RPMI7951 (cell line): ENCODE measurements at places on chromosomes 5 and 9. TPM values are rescaled to one million over a fixed set of nuclear protein-coding genes. Genes with fewer than 3 reads are reported as not detected.
A peak's percentile ranks its signal among the peaks of the same experiment; 100 is the strongest.

SPAAR gene
- not detected in 2 replicates for total RNA-seq

CTNND2 gene
- total RNA-seq: not detected in 2 replicates

SLC6A18 gene
- not detected in 2 replicates for total RNA-seq

OR5C1 gene
- total RNA-seq: not detected in 2 replicates

TRAPPC13 gene
- 32.4 and 42.8 TPM in 2 replicates for total RNA-seq

TUT7 gene
- total RNA-seq: 21.3 and 21.6 TPM in 2 replicates

DNA sequence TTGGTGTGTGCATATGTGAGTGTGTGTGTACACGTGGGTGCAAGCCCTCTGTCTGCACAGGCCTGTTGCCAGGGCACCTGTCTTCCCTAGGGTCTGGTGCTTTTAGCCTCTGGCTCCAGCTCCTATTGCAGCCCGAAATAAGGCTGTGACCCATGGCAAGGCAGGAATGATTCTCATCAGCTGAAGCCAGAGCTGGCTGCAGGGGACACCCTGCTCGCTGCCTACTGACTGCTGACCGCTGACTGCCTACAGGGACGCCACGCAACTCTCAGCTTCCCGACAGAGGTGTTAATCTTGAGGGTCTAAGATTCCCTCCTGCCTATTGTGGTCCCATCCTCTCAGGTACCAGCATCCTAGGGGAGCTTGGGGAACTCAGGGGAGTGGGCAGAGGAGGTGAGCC is at the start of gene MYOZ3:
Gene MYOZ3, plus strand, starts transcription at position 166 of the 400 bp plus-strand sequence. CDS start 1,691 bp downstream, outside the sequence.
- no peak for DNase-seq

DNA sequence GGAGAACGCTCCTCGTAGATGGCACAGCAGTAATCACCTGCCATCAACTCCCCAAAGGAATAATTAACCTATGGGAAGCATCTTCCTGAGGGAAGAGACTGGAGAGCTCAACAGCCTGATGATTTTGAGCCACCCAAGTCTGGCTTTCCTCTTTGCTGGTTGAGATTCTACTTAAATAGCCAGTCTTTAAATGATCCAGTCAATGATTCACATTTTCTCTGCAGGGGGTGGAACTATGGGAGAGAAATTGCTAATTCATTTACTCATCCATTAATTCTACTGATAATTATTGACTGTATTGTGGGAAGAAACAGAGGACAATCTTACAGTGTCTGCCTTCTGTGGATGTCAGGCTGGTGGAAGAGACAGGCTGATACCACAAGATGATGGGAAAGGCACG is 355.0 kb upstream of the PANK3 start:
- no peak for DNase-seq

- no peak for DNase-seq
Observed at GRCh38 chr5:94395468-94395867, 222.9 kb downstream of the KIAA0825 start.

DNA sequence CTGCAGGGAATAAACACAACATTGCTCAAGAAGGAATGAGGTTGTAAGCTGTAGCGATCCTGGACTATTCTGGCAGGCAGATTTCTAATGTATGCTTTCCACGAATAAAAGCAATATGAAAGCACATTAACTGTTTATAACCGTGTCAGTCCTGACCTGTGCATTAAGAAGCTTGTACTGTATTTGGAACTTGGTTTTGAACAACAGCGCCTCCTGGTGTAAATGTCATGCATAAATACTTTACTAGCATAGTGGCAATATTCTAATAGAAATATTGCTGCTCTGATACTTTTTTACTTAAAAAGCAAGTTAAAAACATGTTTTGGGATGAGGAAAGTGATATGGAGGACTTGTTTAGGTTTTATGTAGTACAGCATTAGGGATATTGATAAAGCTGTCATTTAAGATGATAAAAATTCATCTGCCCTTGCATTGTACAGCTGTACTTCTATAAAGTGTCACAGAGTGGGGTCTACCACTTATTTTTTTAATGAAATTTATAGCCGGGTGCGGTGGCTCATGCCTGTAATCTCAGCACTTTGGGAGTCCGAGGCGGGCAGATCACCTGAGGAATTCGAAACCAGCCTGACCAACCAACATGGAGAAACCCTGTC is 70.7 kb upstream of the GNE start:
- DNase-seq: peak; percentile 63

- no peak for DNase-seq
Observed at GRCh38 chr9:79962836-79963235, 391.1 kb downstream of the TLE4 start.

DNA sequence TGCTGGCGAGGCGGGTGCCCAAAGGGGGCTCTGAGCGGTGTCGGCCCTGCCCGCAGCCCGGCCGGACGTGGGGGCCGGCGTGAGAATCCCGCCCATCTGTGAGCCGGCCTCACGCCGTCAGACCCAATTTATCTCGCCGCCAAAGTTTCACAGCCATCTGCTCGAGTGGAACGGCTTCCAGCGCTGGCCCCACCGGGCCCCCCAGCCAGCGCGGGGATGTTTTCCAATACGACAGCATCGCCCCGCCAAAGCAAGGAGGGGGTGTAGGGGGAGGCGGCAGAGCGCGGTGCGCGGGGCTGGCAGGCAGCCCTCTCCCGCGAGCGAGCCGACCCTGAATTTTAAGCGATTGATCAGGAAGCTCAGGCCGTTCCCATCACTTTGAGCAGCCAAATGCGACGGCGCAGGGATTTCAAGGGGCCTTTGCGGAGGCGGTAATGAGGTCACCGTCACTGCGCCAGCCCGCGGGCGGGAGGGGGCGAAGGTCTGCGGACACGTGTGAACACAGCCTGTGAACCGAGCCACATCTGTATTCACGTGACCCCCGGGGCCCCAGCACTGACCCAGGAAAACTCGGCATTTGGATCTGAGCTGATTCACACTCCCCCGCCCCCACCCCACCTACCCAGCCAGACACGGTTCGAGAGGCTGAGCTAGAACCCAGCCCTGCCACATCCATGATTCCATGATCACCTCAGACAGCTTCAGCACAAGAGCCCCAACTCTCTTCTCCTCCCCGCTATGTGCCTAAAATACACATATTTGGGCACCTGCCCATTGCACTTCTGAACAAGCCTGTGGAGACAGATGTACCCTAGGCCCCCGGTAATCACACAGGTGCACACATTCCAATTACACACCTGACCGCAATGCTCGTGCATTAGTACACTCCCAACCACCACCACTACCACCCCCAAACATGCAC is 47.8 kb upstream of the PSD2 start:
- DNase-seq: peak; percentile 45

GRCh38 chr9:5113523-5113922 is 71.9 kb downstream of the INSL6 start:
- DNase-seq: no peak
